Stimulated activated CD8-positive, alpha-beta memory T cell treated with anti-CD3 and anti-CD28 coated beads, Interleukin-4, amount 100 ng/mL, for 1 hour (primary cell): ENCODE measurements at places on chromosomes 3 and 15.

- no peak for DNase-seq
Measured at GRCh38 chr15:77370580-77370979, 49.3 kb downstream of the PEAK1 start.

- DNase-seq: no peak
Measured at GRCh38 chr15:100663086-100663914, 60.9 kb downstream of the ASB7 start.

DNA sequence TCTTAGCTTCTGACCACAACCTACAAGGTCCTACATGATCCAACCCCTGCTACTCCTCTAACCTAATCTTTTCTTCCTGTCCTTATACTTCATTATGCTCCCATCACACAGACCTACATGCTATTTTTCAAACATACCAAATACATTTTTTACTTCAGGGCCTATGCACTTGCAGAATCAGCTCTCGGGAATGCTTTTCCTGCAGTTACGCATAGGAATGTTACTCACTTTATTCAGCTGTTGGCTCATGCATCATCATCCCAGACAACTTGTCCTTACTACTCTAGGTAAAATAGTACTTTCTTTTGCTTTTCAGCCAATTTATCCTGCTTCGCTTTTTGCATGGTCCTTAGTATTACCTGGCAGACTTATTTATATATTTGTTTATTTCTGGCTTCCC, 105.6 kb downstream of the OXSM start:
- no peak for DNase-seq

- DNase-seq: no peak
Measured at GRCh38 chr3:27805282-27805681, 83.2 kb upstream of the EOMES start.

DNA sequence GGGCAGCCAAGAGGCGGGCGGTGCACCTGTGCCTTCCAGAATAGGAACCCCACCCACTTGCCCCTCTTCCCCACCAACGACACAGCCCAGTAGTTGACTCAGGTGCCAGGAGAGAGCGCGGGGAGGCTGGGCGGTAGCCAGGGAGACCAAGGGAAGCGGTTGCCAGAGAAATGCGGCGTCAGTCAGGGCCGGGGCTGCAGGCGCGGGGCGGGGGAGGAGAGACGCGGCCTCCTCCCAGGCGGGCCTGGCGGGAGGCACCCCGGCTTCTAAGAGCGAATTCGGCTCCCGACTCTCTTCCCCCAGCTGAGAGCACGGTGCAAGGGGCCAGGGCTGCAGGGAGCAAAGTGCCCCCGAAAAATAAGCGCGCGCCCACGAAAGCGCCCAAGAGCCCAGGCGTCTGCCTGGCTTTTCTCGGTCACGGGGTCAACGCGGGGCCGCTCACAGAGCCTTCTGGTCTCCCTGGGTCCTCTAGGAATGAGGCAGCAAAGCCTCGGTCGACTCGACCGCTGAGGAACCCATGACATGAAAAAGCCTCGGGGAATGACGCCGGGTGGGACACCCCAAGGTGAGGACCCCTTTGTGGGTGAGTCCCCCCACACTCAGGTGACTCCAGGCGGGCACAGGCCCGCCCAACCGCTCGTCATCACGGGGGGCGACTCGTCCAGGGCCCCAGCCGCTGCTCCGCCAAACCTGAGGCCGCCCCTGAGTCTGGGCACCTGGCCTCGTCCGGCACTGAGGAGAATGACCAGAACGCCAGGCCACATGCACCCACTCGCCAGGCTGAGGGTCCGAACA, 716 bp downstream of the CPEB1 start:
- no peak for DNase-seq

- no peak for DNase-seq
Measured at GRCh38 chr3:169940470-169941181, 26.0 kb upstream of the SEC62 start.

GRCh38 chr3:14435175-14436014, 33.0 kb downstream of the SLC6A6 start:
- DNase-seq: no peak

DNA sequence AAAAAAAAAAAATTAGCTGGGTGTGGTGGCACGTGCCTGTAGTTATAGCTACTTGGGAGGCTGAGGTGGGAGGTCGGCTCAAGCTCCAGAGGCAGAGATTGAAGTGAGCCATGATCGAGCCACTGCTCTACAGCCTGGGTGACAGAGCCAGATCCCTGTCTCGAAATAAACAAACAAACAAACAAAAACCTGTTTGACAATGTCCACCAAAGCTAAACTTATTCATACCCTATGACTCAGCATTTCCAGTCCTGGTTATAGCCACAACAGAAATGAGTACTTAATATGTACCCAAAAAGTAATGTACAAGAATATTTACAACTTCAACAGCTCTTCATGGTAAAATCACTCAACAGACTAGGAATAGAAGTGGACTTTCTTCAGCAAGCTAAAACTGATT, 31.1 kb downstream of the SERP1 start:
- DNase-seq: no peak

DNA sequence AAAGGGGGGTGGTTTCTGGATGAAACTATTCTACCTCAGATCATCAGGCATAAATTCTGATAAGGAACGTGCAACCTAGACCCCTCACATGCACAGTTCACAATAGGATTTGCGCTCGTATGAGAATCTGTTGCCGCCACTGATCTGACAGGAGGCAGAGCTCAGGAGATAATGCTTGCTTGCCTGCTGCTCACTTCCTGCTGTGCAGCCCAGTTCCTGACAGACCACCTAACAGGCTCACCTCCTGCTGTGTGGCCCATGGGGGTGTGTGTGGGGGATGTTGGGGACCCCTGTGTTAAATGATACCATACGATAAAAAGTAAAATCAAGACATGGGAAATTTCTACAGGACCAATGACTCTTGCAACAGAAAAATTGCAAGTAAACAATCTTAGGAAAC, 24.0 kb downstream of the CP start:
- no peak for DNase-seq

DNA sequence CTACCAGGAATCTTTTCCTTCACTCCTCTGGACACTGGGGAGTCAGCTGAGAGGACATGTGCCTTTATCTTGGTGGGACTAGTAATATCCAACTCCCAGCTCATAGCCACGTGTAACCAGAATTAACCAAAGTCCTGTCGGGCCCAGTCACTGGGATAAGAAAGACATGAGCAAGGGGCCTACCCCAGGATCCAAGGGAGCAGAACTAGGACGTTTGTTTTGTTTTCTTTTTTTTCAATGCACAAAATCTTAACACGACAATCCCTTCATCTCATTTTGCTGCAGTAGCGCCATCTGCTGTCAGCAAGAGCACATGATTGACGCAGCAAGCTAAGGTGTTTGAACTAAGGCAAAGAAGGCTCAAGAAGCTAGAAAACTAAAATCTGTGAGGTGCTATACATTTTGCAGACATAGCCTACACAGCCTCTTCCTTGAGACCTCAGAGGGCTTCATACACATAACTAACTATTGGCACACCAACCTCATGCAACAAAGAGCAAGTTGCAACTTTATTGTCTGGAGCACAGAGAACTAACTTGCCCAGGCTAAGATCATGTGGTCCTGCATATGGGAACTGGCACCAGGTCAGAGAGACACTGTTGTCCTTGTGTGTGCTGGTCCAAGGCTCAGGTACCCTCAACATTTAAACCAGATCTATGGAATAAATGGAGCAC, 43.6 kb downstream of the RLBP1 start:
- DNase-seq: peak; percentile 23

GRCh38 chr3:195441476-195441991, 1.3 kb downstream of the ACAP2 start:
- DNase-seq: no peak

- no peak for DNase-seq
Measured at GRCh38 chr3:16395212-16395611, 118.3 kb downstream of the RFTN1 start.

DNA sequence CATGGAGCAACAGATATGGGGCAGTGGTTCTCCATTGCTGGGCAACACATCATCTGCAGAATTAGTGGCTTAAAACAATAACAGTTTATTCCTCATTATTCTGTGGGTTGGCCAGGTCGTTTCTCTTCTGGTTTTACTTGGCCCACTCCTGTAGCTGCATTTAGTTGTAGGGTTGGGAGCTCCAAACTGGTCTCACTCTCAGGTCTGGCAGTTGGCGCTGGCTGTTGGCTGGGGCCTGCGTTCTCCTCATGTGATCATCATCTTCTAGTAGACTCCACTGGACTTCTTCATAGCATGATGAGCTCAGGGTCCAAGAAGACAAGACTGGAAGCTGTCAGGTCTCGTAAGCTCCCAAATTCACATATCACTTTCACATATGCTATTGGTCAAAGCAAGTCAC, 91.9 kb downstream of the EPHB1 start:
- no peak for DNase-seq

- no peak for DNase-seq
Measured at GRCh38 chr3:113697500-113698090, 1.2 kb upstream of the USF3 start.

DNA sequence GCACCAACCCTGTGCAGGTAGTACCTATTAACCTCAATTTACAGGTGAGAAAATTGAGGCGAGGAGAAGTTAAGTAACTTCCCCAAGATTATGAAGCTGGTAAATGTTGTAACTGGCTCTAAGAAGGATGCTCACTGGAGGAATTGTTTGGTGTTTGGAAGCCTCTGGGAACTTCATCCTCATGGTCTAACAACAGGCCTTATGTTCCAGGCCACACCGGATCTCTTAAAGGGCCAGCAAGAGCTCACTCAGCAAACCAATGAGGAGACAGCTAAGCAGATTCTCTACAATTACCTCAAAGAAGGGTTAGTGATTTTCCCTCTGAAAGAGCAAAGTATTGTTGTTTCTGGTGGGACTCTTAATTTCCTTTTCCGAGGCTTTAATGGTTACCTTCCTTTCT, 63.9 kb downstream of the CGNL1 start:
- DNase-seq: no peak

DNA sequence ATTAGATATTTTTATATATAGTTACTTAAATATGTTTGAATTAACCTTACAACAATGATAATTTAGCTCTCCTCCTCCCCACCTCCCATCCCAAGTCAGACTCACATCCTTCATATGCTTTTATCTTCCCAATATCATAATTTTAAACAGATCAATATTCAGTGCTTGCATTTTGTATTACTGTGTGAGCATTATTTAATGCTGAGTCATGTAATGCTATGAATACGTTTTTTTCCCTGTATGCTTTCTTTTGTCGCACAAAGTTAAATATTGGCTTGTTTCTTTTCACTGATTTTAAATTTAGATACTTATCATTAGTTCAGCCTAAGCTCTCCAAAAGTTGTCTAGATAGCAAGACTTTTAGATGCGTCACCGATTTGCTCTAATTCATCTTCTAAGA, 471.6 kb upstream of the SGO1 start:
- DNase-seq: no peak

DNA sequence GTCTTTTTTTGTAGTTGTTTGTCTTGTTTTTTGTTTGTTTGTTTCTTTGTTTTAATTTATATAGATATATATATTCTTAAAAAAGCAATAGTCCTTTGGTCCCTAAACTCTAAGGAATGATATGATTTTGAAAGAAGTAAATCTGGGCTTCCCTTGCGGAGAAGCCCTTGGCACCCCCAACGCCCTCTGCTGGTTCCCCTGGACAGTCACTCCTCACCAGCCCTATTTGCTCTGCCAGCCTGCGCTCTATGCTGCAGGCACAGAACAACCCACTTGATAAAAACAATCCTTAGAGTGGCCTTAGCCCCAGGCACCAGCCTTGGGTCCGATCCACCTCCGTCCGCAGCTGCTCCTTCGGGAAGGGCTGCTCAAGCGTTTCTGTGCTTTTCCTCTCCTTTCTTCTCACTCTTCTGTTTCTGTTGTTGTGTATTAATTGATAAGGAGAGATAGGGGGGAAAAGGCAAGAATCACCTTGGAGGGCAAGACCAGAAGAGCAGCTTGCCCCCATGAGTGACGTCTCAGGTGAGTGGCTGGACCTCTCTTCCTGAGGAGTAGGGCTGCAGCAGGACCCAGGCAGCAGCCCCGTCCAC, 13.7 kb upstream of the PARP6 start:
- DNase-seq: peak; percentile 9

- no peak for DNase-seq
Measured at GRCh38 chr3:162287600-162287999, 791.0 kb downstream of the OTOL1 start.

GRCh38 chr3:122857019-122857418, 62.1 kb downstream of the SLC49A4 start:
- DNase-seq: no peak

GRCh38 chr3:139388077-139388476, 1.4 kb downstream of the COPB2 start:
- no peak for DNase-seq

- DNase-seq: no peak
Measured at GRCh38 chr15:92886042-92886537, 14.0 kb upstream of the CHD2 start.
